ENCODE measurements at places on chromosomes 7 and 10.

GRCh38 chr10:8473205-8473604, 418.7 kb downstream of the GATA3 start:
- DNase-seq = no peak

DNA sequence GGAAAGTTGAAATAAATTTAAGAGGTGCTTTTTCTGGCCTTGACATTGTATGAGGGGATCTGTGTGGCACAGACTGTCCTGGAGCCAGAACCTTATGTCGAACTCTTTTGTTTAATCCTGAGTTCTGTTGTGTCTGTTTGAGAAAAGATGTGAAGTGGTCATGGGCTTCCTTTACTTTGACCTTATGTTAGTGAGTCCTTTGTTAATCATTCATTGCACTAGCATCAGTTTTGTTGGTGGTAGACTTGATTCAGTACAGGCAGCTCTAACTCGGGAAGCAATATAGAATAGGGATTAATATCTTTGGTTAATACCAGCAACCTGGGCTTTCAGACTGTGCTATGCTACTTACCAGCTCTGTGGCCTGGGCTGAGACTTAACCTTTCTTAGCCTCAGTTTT, 123.9 kb upstream of the FZD1 start:
- DNase-seq = no peak

- no peak for DNase-seq
Measured at GRCh38 chr7:1946025-1946772, 276.1 kb downstream of the ELFN1 start.

DNA sequence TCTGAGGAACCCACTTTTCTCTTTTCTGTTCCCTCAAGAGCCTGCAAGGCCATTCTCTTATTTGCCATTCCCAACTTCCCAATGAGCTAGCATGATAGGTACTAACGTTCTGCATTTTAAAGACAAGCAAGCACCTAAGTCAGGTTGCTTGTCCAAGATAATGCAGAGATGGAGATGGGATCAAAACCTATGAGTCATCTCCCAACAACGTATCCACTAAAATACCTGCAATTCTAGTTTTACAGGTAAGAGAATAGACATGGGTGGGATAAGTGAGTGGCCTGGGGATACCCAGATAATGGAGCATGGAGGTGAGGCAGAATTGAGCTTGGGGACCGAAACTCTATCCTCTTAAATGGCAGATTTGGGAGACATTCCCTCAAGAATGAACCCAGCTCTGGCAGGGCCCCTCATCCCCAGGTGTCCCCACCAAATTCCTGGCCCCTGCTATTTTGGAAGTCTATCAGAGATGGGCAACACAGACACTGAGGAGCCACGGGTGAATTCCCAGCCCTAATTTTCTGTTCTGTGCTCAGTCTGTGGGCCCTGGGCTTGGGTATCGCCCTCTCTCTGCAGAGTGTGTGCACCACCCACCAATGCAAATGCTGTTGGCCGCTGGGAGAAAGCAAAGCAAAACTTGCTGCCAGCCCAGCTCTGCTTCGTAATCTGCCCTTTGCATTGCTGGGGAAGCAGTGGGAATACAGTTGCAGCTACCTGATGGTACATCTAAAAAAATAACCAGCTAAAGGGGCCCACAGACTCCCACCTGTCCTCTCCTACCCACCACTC, 98.3 kb downstream of the KCNMA1 start:
- DNase-seq = no peak

Data from CD14-positive monocyte (primary cell).